Activated naive CD4-positive, alpha-beta T cell treated with anti-CD3 and anti-CD28 coated beads, Interleukin-2, amount 50 U/mL, for 72 hours (primary cell): ENCODE measurements at places on chromosomes 12 and 14.

DNA sequence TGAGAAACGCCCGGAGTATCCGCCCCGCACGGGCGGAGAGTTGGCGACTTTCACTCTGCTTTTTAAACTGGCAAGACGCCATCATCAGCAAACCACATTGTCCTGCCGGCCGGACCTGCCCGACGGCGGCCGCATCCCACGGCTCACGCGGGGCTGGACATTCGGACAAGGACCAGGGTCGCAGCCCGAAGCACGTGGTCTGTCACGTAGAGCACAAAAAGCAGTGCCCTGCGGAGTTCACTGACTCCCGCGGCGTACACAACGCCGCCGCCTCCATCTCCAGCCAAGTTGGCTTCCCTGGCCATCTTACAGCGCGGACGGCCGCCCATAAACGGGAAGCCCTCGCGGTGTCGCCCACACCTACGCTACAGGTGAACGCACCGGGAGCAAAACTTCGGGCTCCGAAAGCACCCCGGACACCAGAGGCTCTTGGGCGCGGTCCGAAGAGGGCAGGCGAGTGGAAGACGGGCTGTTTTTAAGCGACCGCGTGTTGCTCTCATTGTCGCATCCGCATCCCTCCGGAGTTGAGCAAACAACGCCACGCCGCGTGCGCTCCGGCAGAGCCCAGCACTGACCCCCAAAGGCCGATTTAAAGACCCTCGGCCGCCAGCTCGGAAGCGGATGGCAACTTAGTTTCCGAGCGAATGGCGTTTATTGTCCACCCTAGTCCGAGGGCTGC lies 966 bp downstream of the SINHCAF start:
- DNase-seq: peak; percentile 69

- DNase-seq: no peak
These were observed 463.9 kb upstream of the ATP2B1 start for GRCh38 chr12:90172524-90172923.

DNA sequence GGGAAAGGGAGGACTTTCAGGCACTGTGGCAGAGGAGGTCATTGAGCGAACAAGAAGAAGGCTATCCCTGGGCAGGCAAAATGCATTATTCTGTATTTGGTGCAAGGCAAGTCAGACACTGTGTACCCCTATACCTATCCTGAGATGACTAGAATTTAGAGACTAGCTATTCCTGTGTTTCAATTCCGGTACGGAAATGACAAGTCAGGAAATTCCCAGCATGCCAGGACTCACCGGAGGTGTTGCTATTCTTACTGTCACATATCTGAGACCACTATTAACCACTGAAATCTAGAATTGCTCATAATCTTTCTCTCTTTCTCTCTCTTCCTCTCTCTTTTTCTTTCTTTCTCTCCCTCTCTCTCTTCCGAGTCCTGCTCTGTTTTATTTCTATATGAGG lies 297.1 kb downstream of the PDZRN4 start:
- no peak for DNase-seq

DNA sequence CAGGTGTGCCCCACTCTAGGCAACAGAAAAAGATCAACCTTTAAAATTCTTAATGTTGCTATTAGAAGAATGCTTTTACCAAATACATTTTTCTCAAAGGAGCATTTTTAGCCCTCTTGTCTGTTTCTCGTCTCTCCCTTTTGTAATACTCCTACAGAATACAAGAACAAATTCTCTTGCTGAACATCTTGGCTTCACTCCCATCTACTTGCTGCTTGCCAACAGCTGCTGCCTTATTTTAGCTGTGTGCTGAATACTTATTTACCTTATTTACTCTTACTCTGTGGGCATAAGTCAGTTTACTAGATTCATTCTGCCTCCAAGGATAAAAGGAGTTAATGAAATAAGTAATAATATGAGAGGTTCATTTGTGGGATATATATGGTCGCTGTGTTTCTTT lies 70.8 kb downstream of the POLR3B start:
- DNase-seq: no peak

DNA sequence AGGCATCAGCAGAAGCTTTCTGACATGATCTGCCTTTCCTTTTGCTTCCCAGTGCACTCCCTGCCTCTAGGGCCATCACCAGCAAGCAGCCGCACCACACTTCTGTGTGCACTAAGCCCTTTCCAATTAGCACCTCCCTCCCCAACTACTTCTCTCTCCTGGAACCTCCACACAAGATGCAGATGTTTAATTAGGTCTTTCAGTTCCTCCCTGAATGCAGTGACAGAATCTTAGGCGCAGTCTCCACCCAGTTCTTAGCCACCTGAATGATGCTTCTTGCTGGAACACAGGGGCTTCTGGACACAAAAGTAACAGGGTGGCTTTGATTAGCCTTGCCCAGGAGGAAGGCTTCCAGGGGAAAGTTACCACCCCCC lies 32.9 kb downstream of the NIN start:
- DNase-seq: no peak

GRCh38 chr12:50913224-50913623 lies 39.1 kb upstream of the HIGD1C start:
- no peak for DNase-seq

DNA sequence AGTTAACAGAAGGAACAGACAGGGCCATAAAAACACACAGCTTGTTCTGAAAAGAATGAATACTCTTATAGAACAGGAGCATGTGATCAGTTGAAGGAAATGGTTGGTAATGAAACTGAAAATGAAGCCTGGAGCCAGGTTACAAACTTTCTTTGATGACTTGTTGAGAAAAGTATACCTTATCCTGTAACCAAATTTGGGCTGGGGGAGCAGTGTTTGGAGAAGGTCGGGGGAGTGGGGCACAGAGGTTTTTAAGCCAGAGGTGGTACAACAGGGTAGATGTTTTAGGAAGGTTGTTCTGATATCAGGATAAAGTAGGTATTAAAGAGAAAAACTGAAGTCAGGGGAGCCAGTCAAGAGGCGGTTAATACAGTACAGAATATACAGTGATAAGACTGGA lies 8.2 kb downstream of the GOLT1B start:
- DNase-seq: no peak

DNA sequence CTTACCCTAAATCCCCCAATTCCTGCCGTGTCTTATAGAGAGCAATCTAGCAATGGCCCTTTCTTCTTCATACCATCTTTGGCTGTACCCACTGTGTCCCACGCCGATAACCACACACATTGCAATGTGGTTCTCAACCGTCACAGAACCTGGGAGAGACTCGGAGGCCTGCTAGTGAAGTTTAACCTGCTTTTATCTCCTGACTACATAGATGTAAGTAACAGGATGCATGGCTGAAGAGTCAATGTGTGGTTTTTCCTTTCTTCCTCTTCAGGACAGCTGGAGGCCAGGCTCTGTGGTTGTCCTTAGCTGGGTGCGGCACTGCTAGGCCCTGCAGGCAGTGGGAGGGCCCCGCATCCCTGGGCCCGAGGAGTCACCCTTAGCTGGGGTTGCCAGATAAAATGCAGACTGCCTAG lies 51.3 kb downstream of the ZNF664 start:
- DNase-seq: no peak

DNA sequence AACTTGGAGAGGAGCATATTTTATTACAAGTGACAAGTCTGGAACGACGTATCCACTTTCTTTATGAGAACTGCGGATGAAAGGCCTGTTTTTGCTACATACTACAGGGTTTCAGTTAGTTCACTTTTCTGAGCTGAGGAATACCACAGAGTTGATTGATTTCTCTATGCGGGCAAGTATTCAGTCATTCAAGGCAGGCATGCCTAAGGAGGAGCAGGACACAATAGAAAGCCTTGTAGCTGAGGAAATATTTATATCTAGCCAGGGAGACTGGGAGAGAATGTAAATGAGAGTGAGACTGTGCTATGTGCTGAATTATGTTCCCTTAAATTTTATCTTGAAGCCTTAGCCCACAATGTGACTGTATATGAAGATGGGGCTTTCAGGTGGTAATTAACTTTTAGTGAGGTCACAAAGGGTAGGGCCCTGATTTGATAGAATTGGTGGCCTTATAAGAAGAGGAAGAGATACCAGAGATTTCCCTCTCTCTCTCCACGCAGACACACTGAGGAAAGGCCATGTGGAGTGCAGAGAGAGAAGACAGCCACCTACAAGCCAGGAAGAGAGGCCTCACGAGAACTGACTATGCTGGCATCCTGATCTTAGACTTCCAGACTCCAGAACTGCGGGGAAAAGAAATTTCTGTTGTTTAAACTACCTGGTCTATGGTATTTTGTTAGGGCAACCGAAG lies 459.0 kb upstream of the ATP2B1 start:
- no peak for DNase-seq

GRCh38 chr12:115320967-115321366 lies 637.0 kb upstream of the TBX3 start:
- no peak for DNase-seq

DNA sequence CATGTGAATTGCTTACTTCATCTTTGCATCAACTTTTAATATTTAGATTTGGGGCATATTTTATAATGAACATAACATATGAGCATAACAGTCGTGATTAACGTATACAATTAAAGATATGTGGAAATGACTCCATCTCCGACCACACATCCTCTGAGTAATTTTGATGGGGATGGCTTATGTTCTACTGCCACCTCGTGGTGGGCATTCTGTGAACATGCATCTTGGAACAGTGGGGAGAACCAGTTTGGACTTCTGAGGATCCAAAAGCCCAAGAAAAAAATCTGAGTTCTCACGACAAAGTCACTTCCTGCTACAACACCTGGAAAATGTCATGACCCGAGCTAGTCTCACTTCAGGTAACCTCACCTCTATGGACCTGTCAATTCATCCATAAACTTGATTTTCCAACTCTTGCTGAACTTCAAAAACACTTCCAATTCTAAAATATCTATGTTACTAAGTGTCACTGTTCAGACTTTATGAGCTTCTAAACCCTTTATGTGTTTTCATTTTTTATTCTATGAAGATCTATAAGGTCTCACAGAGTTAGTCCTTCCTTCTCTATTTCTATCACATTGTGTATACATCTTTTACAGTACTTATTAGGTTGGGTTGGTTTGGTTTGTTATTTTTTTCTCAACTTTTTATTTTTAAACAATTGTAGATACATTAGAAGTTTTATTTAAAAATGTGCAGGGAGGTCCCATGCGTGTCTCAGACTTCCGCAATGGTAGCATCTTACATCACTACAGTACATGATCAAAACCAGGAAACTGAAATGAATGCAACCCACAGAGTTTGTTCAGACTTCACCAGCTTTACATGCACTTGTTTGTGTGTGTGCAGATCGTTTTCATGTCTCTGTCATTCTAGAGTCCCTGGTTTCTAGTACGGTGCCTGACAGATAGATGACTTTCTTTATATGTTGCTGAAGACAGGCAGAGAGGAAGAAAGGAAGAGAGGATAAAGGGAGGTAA lies 38.2 kb upstream of the STAB2 start:
- peak; percentile 77 for DNase-seq

DNA sequence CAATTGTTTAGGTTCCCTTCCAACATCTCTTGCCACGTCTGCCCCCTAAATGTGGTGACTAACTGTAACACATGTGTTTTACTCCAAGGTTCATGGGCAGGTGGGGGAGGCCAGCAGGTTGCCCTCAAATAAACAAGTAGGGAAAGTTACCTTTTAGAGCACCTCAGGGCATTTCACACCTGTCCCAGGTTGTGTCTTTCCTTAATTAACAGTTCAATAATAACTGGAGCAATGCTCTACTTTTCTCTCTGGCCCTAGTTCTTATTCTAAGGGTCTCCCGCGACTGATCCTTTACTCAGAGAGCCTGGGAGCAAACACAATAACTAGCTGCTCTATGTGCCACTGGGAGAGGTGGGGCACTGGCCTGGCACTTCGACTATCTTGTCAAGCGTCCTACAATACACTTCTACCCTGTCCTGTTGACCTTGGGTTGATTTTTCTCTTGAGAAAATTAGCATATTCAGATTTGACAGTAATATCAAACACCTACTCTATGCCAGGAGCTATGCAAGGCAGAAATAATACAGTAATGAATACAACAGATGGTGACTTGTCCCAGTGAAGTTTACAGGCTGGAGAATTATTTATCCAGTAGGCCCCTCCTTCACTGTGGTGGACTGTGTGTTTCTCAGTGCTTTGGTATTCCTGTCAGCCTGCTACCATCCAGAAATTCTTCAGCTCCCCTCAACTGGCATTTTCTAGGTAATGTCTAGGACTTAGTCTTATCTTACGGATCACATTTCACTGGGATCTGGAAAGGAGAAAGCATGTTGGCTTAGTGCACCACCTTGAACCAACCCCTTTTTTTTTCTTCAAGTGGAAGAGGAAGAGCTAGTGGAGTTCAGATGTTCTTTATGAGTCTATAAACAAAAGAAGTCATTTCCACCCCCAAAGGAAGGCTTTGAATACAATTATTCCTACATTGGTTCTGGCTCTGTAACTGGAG lies 202.6 kb downstream of the CRADD start:
- DNase-seq: no peak

DNA sequence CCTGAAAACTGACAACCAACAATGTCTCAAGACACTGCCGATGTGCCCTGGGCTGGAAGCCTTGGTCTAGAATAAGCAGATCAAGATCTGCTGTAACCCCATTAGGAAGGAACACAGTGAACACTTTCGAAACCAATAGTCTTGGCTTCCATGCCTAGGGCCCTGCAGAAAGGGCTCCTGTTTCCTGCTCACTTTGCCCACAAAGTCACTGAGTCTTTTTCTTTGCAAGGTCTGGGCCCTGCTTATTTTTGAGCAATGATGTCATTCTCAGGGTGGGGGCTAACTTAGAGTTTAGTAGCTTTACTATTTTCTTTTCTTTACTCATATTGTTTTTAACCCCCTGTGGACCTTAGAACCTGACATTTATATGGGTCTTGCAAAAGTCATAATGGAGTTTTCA lies 704.2 kb upstream of the TMEM132C start:
- DNase-seq: no peak

- DNase-seq: no peak
These were observed 527 bp upstream of the ATP23 start for GRCh38 chr12:57940915-57941164.

GRCh38 chr14:47833011-47833410 lies 157.6 kb upstream of the MDGA2 start:
- no peak for DNase-seq
